Anterior cingulate cortex (tissue), 58 donors: ENCODE measurements at places on chromosomes 12 and 14.

GRCh38 chr12:85273381-85274314, 6.4 kb upstream of the ALX1 start:
- no peak for DNase-seq

DNA sequence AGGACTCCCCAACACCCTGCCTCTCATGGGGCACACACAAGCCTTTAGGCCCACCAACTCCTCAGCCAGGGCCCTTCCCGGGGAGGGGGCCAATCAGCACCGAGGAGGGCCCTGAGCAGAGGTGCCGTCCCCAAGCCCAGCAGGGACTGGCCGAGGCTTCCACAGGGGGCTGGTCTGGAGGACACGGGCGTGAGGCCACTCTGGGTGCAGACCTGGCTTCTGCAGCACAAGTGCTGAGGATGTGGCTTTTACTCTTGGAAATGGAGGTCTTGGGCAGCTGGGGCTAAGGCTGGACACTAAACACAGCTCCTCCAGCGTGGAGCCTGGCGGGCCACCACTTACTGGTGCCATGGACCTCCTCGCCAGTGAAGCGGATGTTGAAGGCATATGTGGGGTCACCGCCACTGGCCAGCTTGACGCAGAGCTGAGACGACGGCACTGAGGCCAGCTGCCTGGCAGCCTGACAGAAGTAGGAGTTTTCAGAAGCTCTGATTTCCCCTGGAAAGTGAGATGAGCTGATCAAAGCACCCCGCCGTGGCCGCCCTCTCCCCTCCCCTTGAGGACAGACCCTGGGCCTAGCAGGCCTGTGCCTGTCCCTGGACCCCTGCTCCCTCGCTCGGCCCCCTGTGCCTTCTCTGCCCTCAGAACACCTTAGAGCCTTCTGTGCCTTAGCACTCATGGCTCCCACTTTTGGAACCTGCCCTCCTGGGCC, 44.0 kb downstream of the TRAFD1 start:
- no peak for DNase-seq

- DNase-seq = no peak
Observed at GRCh38 chr14:75514673-75515628, 7.3 kb upstream of the BATF start.

- DNase-seq = no peak
Observed at GRCh38 chr14:50447461-50447860, 50.8 kb upstream of the CDKL1 start.

GRCh38 chr12:103956509-103957027, 9.1 kb upstream of the TDG start:
- DNase-seq = no peak

DNA sequence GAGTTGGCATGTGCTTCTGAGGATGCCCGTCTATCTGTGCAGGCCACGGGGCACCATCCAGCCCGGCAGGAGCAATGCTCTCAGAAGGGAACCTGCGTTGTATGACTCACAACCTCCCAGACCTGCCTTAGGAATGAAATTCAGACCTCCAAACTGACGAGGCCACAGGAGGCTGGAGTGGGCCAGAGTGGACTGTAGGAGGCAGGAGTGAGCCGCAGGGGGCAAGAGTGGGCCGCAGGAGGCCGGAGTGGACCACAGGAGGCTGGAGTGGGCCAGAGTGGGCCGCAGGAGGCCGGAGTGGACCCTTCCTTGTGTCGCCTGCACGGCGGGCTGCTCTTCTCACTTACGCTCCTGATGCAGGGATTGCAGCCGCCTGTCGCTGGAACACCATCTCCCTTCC, 11.1 kb upstream of the FBRSL1 start:
- no peak for DNase-seq
